ENCODE measurements at places on chromosomes 16 and 17.
A peak's percentile ranks its signal among the peaks of the same experiment; 100 is the strongest.

- DNase-seq = no peak
These were observed 311.1 kb upstream of the TBX2 start for GRCh38 chr17:61088556-61088955.

DNA sequence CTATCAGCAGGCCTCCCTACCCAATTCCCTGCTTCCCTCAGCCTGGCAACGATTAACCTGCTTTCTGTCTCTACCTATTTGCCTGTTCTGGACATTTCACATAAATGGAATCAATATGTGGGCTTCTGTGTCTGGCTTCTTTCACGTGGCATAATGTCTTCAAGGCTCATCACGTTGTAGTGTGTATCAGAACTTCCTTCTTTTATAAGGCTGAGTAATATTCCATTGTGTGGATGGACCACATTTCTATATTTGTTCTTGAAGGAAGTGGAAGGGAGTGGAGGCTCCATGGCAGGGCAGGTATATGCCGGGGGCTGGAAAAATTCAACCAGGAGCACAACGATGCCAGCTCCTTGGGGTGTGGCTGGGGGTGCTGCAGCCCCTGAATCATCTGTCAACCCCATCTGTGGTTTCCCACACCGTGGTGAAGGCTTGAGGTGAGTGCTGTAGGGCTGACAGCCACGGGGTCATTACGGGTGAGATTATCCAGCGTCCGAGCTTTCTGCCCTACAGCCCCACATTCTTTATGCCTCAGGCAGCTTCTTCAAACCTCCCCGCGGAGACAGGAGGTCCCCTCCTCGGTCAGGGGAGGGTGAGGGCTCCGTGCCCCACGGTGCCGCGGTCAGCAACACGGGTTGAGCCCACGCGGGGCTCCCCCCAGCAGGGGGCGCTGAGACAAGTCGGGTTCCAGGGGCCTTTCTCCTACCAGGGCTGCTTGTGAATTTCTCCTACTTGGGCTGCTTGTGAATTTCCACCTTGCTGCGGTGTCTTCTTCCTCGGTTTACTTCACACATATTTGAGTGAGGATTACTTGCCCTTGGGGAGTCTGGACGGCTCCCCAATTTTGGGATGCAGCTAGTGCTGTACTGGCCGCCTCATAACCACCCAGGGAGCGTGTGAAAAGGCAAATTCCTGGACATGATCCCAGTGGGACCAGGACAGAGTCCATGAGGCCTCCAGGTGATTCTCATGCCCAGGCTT lies 18.3 kb upstream of the WFIKKN2 start:
- no peak for DNase-seq

GRCh38 chr16:67517661-67518423 lies 10.8 kb upstream of the RIPOR1 start:
- DNase-seq = peak; percentile 95

DNA sequence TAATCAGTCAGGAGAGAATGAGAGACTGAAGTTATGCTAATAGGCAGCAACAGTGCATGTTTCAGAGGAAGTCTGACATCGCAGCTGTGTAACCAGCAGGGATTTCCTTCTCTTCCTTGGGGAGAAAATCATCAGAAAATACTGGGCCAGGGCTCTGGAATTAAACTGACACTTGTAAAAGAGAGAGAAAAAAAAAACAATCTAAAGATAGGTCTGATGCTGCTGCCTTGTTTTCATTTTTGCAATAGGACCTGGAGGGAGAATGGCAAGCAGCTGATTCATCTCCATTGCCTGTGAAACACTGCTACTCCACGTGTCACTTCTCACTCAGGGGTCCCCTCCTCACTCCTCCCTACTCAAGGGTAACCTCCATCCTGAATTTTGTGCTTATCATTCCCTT lies 17.7 kb upstream of the CORO6 start:
- DNase-seq = no peak

Data from RCC 7860 (cell line).